ENCODE measurements at places on chromosomes 16 and 17. TPM values are rescaled to one million over a fixed set of nuclear protein-coding genes. Genes with fewer than 3 reads are reported as not detected.
A peak's percentile ranks its signal among the peaks of the same experiment; 100 is the strongest.

Gene MYH3
- 0.34 TPM for total RNA-seq

DNA sequence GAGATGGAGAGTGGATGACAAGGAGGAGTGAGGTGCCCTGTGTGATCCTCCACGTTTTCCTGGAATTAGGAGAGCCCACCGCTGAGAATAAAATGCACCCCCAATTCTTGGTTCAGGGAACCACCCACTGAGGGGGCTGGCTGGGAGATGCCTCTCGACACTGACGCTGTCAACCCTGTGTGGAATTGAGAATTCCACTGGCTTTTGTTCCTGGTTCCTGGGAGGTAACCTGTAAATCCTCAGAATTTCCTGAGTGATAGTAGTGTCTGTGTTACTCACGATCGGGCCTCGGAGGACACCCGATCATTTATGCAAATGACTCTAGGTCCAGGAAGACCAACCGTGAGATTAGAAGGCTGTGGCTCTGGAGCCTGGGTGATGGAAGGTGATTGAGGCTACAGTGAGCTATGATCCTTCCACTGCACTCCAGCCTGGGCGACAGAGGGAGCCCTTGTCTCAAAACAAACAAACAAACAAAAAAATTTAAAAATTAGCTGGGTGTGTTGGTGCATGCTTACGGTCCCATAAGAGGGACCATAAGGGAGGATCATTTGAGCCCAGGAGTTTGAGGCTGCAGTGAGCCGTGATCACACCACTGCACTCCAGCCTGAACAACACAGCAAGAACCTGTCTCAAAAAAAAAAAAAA is 11.7 kb upstream of the PRPSAP1 start:
- DNase-seq: peak; percentile 53

GRCh38 chr17:27526604-27527002 is 70.4 kb downstream of the KSR1 start:
- no peak for DNase-seq

- peak; percentile 95 for DNase-seq
Measured at GRCh38 chr16:29290631-29291247, 115.8 kb downstream of the NPIPB11 start.
